ENCODE measurements at places on chromosomes 6 and 20.

DNA sequence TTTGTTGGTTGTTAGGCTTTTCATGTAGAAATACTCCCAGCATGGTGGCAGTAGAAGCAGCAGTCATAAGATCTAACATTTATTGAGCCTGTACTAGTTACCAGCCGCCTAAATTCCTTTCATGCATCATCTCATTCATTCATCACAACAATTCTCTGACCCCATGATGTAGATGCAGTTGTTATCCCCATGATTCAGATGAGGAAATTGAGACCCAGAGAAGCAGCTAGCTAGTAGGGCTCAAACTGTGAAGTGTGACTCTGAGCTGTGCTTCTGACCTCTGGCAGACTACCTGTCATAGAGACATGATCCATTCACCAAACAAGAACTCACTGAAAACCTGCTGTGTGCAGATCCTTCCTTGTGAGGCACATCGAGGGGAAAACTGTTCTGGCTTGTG lies 16.9 kb downstream of the RREB1 start:
- no peak for DNase-seq

DNA sequence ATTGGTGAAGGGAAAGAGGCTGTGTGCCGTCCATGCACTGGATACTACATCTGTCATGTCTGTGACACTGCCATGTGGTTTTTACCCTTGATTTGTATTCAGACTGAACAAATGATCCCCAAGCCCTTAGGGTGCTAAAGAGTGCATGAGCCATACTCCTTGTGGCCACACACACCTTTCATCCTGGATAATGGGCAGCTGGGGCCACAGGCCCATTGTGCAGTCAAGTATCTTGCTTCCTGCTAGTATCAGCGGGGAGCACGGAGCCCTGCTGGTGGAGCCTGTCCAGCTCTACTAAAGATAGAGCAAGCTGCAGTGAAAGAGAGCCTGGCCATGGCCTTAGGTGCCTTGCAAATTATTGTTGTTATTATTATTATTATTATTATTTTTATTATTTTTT lies 75.1 kb downstream of the SLX4IP start:
- no peak for DNase-seq

- DNase-seq: no peak
Observed at GRCh38 chr20:38115205-38115604, 49.9 kb downstream of the TGM2 start.

GRCh38 chr20:38387953-38388352 lies 41.7 kb downstream of the LBP start:
- DNase-seq: no peak

GRCh38 chr20:41245086-41245707 lies 72.3 kb downstream of the ZHX3 start:
- DNase-seq: no peak

- DNase-seq: no peak
Observed at GRCh38 chr20:9555781-9556180, 41.4 kb downstream of the LAMP5 start.

GRCh38 chr6:46062312-46062711 lies 46.7 kb upstream of the CLIC5 start:
- no peak for DNase-seq

GRCh38 chr6:56525974-56526789 lies 116.5 kb downstream of the DST start:
- no peak for DNase-seq

DNA sequence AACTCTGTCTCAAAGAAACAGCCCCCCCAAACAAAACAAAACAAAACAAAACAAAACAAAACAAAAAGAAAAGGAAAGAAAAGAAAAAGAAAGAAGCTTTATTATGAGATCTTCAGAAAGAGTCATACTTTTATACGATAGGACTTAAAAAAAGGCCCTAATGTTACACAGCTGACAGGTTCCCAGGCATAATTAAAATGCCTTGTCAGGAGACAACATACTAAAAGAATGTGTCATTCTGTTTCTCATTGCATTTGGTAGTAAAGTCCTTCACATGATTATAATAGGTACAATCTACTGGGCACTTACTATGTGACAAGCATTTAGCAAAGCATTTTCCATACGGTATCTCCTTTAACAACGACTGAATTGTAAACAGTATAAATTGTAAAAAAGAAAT lies 36.4 kb upstream of the RPN2 start:
- DNase-seq: no peak

- DNase-seq: no peak
Observed at GRCh38 chr6:147958683-147959082, 384.0 kb upstream of the SASH1 start.

DNA sequence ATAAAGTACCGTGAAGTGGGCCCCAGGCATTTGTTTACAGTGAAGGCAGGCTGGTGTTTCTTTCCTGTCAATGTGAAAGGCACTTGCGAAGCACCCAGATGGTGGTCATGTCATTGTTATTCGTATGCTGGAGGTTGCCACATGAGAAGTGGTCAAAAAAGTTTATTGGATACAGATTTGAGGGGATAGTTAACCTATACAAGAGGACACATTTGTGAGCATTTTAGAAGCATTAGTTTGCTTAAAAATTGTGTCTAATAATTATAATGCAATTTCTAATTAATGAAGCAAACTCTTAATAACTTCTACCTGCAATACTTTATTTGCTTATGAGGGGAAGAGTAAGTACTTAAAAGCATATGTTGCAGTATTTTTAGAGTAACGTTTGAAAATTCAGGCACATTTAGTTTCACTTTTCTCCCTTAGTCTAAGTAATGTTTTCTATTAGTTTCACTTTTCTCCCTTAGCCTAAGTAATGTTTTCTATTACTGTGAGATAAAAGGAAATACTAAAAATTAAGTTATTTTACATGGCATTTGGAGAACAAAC lies 120.7 kb upstream of the CLDN20 start:
- DNase-seq: no peak

Data from stimulated activated CD4-positive, alpha-beta T cell treated with anti-CD3 and anti-CD28 coated beads, Interleukin-1b, Interleukin-23, amount 100 ng/mL, for 4 hours (primary cell).